Activated CD4-positive, alpha-beta T cell treated with anti-CD3 and anti-CD28 coated beads for 48 hours (primary cell): ENCODE measurements at places on chromosomes 13 and 19.

- peak; percentile 88 for DNase-seq
Observed at GRCh38 chr19:17346109-17346671, 8.8 kb downstream of the GTPBP3 start.

GRCh38 chr19:2488942-2489731 lies 13.2 kb downstream of the GADD45B start:
- no peak for DNase-seq

DNA sequence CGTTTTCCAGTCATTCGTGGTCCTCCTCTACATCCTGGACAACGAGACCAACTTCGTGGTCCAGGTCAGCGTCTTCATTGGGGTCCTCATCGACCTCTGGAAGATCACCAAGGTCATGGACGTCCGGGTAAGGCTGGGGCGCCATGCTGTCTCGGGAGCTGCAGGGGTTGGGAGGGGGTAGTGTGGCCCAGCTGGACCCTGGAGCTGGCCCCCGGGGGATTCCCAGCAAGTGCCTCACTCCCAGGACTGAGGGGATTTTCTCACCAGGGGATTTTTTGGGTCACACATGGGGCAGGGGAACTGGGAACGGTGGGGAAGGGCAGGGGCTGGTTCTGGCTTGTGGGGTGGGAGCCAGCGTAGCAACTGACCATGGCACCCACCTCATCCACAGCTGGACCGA lies 10.8 kb upstream of the RELB start:
- DNase-seq = no peak

GRCh38 chr19:47093254-47093653 lies 20.3 kb downstream of the ZC3H4 start:
- no peak for DNase-seq

GRCh38 chr19:6712231-6712630 lies 8.2 kb downstream of the C3 start:
- DNase-seq = no peak

DNA sequence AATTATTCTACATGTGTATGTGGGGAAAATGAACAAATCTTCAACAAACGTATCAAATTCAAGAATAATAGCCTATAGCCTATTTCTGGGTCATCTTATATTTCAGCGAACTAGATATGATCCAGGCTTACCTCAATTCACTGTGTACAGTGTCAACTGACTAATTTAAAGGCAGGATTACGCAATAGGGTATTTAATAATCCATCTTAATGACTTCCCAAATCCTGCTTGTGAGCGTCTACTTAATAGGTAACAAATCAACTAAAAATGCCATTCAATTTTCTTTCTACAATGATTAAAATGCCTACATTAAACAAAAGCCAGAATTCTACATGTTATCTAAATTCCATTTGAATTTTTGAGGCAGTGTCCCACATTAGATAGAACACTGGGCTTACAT lies 67.0 kb downstream of the USP12 start:
- no peak for DNase-seq

- no peak for DNase-seq
Observed at GRCh38 chr19:15198951-15199660, 1.7 kb downstream of the NOTCH3 start.

DNA sequence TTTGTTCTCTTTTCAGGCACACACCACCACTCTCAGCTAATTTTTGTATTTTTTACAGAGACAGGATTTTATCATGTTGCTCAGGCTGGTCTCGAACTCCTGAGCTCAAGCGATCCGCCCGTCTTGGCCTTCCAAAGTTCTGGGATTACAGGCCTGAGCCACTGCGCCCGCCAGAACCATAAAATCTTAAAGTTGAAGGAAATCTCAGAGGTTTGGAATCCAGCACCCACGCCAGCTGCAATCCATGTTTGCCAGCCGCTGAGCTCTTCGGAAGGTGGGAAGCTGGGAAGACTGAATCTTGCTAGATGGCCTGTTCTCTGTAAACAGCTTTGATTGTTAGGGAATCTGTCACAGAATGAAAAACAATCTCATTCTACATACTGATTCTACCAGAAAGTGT lies 38.5 kb downstream of the SPATA13 start:
- DNase-seq = no peak

DNA sequence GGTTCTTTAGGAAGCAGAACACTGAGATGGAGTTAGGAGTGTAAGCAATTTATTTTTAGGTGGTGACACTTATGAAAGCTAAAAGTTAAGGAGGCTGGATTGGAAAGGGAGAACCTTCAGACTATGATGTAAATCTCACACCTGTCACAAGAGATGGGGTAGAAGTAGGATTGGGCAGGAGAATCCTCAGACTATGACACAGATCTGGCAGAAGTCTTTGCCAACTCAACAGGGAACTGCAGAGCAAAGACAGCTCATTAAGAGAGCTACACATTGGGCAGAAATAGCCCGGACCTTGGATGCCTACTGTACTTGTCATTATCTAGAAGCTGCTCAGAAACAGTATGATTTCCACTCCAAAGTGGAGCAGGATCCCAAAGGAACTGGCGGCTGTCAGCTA lies 134.4 kb downstream of the DNAJC15 start:
- DNase-seq = no peak

GRCh38 chr13:77827332-77827731 lies 91.3 kb downstream of the EDNRB start:
- DNase-seq = no peak
